ENCODE measurements at places on chromosomes 13 and 19.

DNA sequence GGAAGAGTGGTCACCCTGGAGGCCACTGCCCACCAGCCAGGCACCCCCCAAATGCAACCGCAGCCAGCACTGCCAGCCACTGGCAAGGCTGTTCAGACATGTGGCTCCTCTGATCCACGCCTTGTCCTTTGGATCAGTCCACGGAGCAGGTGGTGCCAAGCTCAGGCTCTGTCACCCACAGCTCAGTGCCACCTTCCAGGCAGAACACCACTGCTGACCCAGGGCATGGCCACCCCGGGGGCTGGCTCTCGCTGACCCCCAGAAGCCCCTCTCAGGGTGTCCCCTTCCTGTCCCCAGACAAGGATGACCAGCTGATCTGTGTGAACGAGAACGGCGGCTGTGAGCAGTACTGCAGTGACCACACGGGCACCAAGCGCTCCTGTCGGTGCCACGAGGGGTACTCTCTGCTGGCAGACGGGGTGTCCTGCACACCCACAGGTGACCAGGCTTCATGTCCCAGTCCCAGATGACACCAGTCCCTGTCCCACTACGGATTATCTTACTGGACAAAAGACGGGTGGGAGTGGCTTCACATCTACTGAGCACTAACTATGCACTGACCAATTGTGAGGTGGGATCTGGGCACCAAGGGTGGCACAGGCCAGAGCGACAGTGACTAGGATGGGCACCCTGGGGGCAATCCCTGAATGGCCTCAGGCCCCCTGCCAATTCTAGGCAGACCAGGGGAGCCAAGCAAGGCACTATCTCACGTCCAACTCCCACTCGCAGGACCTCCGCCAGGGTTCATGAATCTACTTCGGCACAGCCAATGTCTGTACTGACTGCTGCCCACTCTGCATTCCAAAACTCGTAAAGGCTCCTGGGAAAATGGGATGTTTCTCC lies 7.0 kb upstream of the F10 start:
- no peak for DNase-seq

DNA sequence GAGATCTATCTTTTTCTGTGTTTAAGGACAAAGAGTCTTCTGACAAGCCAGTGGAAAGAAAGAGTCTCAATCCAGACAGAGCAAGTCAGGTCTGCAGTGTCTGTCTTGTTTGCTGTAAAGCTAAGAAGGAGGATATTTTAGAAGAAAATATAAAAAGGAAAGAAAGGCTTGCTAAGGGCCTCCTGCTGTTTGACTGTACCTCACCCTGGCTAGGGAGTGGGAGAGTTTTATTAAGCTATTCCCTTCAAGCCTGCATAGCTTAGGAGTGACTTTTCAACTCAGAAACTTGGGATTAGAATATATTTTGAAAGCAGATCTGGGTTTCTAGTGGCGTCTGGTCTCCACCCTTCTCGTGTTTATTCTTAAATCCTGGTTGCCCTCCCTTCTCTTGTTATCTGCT lies 460.0 kb downstream of the COG6 start:
- DNase-seq, result no peak

GRCh38 chr19:30729451-30729850 lies 357.3 kb downstream of the ZNF536 start:
- DNase-seq, result no peak

- DNase-seq, result no peak
These were observed 54.8 kb downstream of the GATAD2A start for GRCh38 chr19:19460258-19460731.
